ENCODE measurements at places on chromosomes 6 and 20.
A peak's percentile ranks its signal among the peaks of the same experiment; 100 is the strongest.

GRCh38 chr6:81233990-81234389 lies 518.5 kb downstream of the TENT5A start:
- DNase-seq: no peak

DNA sequence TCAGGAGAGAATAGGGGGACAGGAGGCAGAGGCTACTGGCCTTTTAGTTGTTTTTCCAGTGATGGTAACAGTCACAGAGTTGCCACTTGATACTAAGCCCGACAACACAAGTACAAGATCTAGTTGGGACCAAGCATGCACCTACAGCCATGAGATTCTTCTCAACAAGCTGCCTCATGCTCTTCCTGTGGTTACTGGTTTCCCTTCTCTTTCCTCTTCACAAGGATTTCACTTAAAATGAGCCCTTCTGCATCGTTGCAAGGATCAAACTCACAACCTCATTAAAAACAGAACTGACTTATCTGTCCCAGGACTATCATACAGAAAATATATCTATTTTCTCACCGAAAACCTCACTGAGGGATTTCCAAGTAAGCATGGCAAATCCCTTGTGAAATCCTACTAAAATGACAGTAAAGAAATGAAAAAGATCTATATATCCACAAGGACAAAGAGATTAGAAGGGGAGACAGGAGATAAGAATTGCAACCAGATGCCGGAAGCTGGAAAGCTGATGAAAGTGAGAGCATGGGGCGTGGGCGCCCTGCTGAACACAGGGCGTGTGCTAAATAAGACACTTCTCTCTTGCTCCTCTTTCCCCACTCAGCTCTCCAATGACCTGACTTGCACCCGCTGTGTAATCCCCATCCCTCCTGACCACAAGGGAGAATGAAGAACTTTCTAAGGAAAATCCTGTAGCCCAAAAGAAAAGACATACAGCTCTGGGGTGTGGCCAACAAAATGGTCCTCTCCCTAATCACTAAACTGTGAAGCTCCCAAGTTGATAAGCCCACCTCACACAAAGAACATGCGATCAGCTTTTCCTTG lies 13.4 kb downstream of the MTFR2 start:
- no peak for DNase-seq

DNA sequence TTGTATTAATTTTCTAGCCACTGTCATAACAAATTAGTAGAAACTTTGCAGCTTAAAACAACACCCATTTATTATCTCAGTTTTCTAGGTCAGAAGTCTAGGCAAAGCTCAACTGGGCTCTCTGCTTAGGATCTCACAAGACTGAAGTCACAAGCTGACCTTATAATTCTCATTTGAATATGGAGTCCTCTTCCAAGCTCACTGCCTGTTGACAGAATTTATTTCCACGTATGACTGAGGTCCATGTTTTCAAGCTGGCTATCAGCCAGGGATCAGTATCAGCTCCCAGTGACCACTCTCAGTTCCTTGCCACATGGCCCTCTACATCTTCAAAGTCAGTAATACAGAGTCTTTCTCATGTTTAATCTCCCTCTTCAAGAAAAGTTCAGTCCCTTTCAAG lies 11.7 kb upstream of the HLA-DQB2 start:
- no peak for DNase-seq

- no peak for DNase-seq
Measured at GRCh38 chr6:37988696-37989095, 169.2 kb downstream of the ZFAND3 start.

DNA sequence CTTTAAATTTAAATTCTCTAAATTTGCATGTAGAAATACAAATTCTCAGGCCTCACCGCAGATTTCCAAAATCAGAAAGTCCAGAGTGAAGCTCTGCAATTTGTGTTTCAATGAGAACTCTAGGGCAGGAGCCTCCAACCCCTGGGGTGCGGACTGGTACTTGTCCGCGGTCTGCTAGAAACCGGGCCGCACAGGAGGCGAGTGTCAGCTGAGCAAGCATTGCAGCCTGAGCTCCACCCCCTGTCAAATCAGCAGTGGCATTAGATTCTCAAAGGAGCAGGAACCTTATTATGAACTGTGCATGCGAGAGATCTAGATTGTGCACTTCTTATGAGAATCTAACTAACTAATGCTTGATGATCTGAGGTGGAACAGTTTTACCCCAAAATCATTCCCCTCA lies 203.0 kb upstream of the PCSK2 start:
- DNase-seq: no peak

DNA sequence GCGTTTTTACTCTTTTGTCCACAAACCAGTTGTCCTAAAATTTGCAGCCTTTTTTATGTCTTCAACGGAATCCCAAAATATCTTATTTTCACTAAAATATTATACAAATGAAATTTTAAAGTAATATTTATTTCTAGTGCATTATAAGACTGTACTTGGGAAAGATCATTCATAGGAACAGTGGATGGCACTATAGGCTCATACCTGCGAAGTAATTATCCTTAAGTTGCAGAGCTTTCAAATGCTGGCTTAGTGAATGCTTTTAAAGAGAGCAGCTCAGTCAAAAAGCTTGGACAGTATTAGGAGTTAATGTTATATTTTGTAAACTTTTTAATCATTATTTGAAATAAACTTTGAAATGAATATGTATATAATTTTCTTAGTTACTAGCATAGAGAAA lies 254.9 kb downstream of the CDKAL1 start:
- DNase-seq: no peak

- no peak for DNase-seq
Measured at GRCh38 chr6:149545258-149545753, 537 bp downstream of the PPIL4 start.

DNA sequence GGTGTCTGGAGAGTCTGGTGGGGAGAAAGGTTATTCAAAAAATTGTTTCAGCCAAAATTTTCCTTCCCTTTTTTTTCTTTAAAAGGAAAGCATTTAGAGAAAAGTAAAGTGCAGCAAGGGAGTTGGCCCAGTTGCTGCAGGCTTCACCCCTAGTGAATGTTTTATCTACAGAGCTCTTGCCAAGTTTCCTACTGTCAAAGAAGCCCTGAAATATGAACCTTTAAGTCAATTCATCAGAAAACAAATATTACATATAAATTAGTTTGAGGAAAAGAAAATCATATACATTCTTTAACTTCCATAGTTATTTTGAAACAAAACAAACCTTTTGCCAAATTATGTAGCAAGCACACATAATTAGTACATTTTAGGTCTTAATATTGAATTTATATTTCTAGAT lies 25.0 kb upstream of the HMGCLL1 start:
- no peak for DNase-seq

DNA sequence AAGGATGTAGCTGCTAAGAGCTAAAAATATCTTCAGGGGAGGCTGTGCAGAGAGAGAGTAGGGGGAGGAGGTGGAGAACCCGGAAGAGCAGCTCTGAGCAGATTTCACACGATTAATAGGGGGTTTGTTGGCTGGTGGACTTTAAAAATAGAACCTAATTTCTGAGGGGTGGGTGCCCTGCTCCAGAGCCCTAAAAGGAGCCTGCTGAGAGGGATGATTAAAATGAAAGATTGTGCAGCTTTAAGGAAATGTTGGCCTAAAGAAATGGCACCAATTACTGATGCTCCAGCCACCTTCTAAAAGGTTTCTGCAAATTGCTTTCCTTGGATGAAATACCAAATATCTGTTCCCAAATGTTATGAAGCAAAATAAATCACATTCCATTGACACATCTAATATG lies 202.8 kb upstream of the BTBD3 start:
- no peak for DNase-seq

- no peak for DNase-seq
Measured at GRCh38 chr20:54152227-54153040, 21.4 kb downstream of the CYP24A1 start.

DNA sequence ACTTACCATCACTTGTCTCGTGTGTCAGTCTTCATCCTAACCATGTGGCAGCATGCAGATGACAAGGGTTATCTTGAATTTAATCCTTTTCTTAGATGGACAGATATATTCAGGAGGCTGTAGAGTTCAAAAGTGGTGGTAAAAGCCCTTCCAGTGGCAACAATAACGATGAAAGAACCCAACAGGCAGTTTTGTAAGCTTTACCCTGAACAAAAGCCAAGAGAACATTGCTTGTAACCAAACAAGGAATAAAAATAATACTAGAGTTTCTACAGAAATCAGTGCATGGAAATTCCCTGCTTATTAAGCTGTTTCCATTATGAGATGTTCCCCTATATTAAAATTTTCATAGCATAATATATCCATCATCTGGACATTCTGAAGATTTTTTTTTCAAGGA lies 69.7 kb downstream of the PDE7B start:
- DNase-seq: no peak

GRCh38 chr6:116971959-116972358 lies 94.9 kb downstream of the RFX6 start:
- DNase-seq: peak; percentile 2

GRCh38 chr20:58111310-58112016 lies 117.0 kb downstream of the ANKRD60 start:
- no peak for DNase-seq

GRCh38 chr6:30883685-30884520 lies at the start of gene DDR1:
Gene DDR1, plus strand, starts transcription at chr6:30884519. Its CDS starts 4,211 bp downstream, at chr6:30888730.
- no peak for DNase-seq

GRCh38 chr6:4291453-4292403 lies 156.4 kb upstream of the ECI2 start:
- DNase-seq: no peak

- no peak for DNase-seq
Measured at GRCh38 chr6:101226677-101227135, 166.8 kb upstream of the GRIK2 start.

DNA sequence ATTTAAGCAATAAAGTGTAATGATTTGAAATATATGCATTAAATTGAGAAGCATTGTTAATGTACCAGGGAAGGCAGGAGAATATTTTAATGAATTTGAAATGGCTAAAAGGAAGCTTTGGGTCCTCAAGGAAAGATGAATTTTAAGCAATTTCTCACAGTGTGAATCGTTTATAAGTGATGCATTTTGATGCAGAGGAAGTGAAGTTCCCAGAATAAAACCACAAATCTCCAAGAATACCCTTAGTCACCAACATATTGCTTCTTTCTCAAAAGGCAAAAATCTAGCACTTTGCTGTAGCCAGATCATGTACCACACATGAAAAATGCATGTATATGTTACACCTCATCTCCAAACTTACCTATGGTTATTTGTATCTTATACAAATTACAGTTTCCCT lies 11.7 kb downstream of the TPD52L1 start:
- no peak for DNase-seq

DNA sequence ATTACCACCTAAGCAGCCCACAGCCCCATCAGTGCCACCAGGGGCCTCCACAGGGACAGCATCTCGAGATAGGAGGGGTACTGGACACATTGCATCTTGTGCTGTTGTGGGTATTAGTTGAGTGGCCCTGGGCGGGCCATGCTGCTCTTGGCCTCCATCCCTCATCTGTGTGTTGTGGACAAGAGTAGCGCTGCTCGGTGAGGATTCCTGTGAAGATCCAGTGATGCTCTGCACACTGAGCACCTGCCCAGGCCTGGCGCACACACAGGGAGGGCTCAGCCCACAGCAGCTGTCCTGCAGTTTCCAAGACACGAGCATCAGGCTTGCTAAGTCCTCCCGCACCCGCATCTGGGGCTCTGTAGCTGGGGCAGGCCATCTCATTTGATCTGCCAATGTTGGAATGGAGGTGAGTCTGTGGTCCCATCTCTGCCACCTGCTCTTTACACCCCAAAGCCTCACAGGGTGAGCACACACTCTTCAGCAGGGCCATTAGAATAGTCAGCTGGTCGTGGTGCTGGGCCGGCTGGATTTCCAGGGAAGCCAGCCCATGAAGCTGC lies 32.0 kb downstream of the SPATA2 start:
- DNase-seq: no peak

GRCh38 chr6:17033746-17034145 lies 68.1 kb upstream of the STMND1 start:
- no peak for DNase-seq

DNA sequence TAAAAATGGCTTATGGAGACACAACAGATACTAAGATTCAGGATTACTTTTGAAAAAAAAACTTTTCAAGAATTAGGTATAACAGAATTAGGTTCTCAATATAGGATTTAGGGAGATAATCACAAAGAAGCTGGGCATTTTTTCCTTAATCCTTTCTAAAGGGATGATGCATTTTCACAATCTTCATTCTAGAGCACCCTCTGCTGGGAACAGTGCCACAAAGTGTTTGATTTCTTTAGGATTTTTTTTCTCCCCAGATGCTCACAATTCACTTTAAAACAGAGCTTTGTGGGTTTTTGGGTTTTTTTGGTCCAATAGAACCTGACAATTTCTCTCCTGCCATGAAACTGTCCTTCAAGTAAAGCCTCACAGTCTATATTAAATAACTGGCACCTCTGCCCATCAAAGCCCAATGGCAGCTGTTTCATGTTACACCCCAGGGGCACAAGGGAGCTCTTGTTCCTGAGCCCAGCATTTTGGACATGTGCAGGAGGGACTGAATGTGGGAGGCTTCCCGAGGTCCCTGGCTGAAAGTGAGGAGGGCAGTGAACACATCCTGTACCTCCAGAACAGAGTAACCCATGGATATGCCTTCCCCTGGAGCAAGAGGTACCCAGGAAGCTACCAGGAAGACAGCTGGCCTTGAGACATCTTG lies 39.7 kb downstream of the PREP start:
- DNase-seq: peak; percentile 25

- peak; percentile 25 for DNase-seq
Measured at GRCh38 chr6:165889636-165890403, 226.8 kb upstream of the PDE10A start.

DNA sequence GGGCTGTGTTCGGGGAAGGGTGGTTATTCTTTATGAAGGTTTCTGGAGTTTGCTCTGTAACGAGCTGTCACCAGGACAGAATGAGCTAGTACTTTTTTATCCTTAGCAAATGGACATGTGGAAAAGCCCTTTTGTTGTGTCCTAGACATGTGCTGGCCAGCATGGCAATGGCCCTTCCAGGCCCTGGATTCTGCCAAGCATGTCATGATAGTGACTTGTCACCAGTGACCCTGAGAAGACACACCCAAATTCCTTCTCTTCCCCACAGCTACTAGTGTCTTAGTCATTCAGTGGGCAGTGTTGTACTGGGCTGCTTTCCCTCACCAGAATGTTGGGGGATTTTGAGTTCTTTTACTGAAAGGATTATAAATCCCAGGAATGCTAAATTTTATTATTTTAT lies 74.0 kb upstream of the XRN2 start:
- DNase-seq: no peak

- DNase-seq: peak; percentile 28
Measured at GRCh38 chr6:79574630-79575225, 37.5 kb upstream of the LCA5 start.

GRCh38 chr6:90095788-90096187 lies 200.9 kb downstream of the BACH2 start:
- DNase-seq: no peak

Measured in fibroblast of skin of left quadriceps (primary cell).